ENCODE measurements at places on chromosomes 2 and 18.

- peak; percentile 29 for DNase-seq
Observed at GRCh38 chr2:62222674-62223073, 26.8 kb downstream of the B3GNT2 start.

DNA sequence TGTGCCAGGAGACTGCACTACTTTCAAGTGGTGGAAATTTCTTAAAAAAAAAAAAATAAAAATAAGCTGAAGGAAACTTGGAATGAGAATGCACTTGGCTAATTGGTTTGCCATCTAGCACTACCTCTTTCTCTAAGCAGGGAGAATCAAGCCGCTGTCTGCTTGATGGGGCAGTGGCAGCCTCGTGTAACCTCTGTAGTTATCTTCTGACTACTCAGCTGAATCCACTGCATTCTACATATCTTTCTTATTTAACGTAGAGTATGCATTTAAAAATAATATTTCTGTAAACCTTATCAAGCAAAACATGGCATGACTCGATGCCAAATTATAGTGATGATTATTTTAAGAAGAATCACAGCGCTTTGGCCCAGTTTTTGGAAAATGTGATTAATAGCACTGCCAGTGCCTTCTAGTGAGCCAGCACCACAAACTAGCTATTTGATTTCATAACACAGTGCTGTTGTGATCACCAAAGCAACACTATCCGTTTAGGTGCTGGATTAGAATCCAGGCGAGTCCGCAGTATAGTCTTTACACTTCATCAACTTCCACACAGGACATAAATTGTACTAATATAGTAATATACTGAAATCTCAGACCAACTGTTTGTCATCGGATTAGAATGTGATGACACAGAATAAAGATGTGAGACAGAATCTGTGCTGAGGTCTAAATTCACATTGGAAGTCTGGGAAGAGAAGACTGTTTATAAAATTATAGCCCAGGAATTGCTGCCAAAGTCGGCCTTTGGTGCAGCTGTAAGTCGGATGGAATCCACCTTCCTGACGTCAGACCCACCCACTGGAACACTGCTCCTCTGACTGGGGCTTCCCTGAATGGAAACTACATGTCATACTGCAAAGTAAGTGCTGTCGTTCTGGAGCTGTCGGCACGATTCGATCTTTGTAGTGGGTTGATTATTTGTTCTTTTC is 136.5 kb upstream of the ETAA1 start:
- no peak for DNase-seq

DNA sequence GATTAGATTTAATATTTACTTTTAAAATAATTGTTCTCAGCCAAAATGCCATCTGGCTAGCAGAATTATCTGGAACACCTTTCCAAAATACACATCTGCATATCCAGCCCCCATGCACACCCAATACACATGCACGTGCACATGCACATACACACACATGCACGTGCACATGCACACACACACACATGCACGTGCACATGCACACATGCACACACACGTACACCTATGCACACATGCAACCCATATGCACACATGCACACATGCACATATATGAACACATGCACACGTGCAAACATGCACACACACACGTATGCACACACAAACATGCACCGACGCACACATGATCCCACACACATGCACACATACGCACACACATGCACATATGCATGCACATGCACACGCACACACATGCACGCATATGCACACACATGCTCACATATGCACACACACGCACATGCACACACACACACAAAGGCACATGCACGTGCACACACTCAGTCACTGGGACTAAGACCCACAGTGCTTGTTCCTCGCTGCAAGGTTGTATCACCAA is 53.5 kb downstream of the COPS8 start:
- no peak for DNase-seq

- DNase-seq, result no peak
Observed at GRCh38 chr18:46622451-46622850, 34.6 kb downstream of the LOXHD1 start.

DNA sequence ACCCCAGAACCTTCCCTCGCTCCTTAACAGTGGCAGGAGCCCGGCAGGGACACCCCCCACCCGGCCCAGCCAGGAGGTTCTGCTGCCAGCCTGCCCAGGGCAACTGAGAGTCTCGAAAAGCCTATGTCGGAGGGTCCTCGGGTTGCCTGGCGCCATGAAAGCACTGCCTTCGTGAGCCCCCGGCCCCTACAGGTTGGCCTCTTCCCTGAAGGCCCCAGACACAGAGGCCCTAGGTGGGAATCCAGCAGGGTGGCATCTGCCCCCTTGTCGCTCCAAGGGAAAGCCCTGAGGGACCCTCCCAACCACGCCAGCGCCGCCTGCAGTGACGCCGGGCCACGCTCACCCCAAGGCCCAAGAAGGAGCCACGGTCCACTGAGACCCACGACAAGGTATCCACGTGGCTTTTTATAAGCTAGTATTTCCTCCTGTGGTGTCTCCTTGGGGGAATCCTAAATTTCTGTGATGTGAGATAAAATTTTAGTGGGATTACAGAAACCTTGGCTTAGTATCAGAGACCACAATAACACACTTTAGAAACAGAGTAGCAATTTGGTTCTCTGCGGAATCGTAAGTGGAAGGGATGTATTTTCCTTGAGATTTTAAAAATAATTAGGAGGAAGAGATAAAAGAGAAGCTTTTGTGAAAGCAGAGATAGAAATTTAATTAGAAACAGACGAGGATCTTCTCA is 138.9 kb downstream of the HDAC4 start:
- no peak for DNase-seq

- no peak for DNase-seq
Observed at GRCh38 chr18:37571266-37571665, 5.7 kb upstream of the CELF4 start.

DNA sequence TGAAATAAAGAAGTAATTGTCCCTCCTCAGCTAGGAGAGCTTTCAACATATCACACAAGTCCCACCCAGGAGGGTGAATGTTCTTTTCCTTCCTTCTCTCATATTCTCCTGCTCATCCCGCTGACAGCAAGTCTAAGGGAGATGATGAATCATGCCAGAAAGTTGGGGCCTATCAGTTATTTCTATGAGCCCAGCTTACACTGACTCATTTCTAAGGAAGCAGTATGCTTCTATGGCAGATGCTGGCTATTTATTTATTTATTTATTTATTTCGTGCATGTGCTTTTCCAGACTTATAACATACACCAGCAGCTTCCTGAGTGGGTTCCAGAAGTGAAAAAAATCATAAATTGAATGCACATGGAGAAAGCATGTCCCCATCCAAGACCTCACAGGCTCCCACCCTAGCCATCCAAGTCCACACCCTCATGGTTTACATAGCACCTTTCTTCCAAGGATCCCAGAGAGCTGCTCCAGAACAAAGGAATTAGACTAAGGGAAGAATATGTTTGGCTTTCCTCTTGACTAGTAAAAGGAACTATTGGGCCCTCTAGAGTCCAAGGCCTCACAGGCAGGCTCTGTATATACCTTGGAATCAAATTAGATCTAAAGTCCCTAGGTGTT is 1074.2 kb upstream of the ZEB2 start:
- no peak for DNase-seq

- no peak for DNase-seq
Observed at GRCh38 chr2:88885275-88885674, 193.8 kb downstream of the RPIA start.

DNA sequence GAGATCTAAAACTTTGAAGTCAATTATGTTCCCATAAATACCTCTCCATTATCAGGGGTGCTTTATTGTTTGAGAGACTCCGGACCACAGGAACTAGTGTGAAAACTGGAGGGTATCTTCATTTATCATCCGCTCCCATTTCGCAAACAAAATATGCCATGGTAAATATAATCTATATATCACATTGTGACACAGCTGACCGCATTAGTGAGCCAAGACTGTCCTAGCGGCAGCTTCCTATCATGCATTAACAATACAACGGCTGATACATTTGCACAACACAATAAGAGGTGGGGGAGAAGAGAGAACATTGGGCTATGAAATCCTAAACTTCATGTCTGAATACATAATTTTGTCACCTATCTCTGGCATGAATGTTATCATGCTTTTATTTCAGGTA is 29.5 kb downstream of the BCL11A start:
- DNase-seq, result no peak

DNA sequence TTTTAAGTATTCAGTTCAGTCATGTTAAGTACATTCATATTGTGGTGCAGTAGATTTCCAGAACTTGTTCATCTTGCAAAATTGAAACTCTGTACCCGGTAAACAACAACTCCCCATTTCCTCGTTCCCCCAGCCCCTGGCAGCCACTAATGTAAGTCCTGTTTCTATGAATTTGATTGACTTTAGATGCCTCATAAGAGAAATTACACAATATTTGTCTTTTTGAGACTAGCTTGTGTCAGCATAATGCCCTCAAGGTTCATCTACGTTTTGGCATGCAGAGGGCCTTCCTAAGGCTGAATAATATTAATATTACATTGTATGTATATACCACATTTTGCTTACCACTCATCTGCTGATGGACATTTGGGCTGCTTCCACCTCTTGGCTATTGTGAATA is 30.9 kb downstream of the METTL21A start:
- DNase-seq, result no peak

GRCh38 chr2:36193680-36194079 is 161.9 kb upstream of the CRIM1 start:
- DNase-seq, result no peak

DNA sequence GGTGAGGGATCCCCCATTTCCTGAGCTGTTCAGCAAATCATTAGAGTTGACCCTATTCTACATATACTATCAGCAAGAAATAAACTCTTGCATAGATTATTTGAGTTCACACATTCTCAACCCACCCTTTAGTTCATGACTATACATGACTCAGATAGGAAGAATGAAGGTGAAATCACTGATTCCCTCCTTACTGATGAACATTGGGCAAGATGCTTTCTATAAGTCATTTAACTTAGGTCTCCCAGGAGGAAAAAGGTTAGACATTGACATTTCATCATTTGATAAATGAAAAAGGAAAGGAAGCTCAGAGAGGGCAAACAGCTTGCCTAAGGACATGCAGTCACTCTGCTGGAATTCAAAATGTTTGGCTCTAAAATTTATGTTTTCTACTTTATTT is 408.0 kb downstream of the TMEM182 start:
- no peak for DNase-seq

- DNase-seq, result no peak
Observed at GRCh38 chr2:24104906-24105305, 18.2 kb downstream of the PFN4 start.

- no peak for DNase-seq
Observed at GRCh38 chr2:113056521-113056920, 2.5 kb upstream of the IL36RN start.

DNA sequence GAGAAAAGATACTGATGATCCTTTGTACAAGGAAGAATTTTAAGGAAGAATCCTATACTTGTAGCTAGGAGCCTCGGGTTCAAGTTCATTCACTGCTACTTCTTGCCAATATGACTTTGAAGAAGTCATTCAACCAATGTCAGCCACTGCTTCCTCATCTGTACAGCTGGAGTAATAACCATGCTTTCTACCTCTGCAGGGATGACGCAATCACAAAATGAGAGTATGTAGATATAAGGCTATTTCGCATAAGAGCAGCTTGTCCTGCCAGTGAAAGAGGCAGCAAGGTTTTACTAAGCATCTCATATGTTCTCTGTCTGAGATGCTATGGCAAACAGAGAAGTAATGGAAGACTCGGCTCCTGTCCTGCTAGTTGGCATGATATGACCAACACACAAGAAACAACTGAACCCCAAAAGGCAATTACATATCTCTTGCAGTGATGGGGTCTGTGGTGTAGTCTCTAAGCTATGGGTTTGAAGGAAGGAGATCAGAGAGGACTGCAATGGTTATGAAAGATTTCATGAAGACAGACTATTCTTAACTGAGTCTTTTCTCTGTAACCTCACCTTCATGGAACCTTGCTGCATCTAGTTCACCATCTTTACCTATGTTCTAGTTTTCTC is 9.2 kb downstream of the AAK1 start:
- DNase-seq, result no peak

GRCh38 chr2:129876541-129876940 is 102.9 kb upstream of the RAB6C start:
- no peak for DNase-seq

DNA sequence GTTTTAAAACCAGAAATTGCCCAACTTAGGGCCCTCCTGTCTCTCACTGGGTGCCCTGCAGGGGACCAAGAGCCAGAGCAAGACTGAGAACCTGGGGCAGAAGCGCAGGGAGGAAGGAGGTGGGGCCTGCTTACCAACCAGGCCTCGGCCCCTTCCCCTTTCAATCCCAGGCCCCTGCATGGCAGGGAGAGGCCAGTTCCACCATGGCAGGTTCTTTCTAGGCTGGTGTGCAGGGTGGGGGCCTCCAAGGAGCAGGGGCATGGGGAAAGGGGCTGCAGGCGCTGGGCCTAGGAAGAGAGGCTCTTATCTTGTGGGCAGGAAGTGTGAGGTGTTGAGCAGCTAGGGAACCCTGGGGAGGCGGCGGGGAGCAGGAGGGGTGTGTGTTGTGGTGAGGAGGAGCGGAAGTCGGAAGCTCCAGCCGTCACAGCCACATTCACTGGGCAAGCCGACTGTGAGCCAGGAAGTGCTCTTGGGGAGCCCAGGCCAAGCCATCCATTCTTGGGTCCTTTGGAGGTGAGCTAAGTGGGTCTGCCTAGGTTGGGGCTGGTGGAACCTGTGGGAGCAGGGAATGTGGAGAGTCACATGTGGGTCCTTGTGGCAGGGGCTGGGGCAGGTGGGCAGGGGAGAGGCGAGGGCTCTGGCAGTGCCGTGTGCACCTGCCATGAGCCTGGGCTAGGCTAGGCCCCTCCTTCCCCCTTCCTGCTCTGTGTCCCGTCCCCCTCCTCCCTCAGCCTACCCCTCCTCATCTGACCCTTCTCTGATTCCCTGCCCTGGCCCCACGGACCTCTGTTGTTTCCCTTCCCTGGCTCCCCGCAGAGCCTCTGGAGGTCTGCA is at the start of gene PSD4:
PSD4 (plus strand) TSS at position 430 of the 834 bp plus-strand sequence. CDS start 8,486 bp downstream, outside the sequence.
- DNase-seq, result peak; percentile 96

GRCh38 chr18:21678859-21679258 is 25.7 kb downstream of the ABHD3 start:
- no peak for DNase-seq

GRCh38 chr2:194539425-194539824 is 1117.6 kb upstream of the SLC39A10 start:
- DNase-seq, result no peak

DNA sequence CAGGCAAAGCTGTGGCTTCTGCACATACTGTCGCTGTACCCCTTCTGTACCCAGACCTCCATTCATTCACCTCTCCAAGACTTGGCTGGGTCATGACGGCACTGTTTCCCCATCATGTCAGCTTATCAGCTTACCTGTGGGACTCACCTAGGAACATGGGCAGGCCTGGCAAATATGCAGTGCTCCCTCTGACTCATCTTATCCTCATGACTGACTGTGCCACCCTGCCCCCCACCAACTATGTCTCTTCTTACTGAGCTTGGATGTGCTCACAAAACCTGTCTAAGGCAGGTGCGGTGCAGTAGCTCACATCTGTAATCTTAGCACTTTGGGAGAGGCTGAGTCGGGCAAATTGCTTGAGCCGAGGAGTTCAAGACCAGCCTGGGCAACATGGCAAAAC is 152.4 kb downstream of the MGAT5 start:
- no peak for DNase-seq

GRCh38 chr2:113105047-113105785 is 22.2 kb upstream of the IL1RN start:
- DNase-seq, result no peak
